A172 (cell line): ENCODE measurements at places on chromosomes 7 and 10.

DNA sequence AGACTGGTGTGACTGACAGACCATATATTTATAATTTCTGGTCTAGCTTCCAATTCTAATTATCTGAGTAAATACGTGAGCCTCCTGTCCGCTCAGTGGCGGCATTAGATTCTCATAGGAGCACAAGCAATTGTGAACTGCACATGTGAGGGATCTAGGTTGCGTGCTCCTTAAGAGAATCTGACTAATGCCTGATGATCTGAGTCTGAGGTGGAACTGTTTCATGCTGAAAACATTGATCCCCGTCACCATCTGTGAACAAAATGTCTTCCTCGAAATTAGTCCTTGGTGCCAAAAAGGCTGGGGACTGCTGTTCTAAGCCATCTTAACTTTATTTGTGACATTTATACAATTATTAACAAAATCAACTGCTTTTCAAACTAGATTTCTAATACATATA is 164.7 kb upstream of the MEOX2 start:
- no peak for DNase-seq

DNA sequence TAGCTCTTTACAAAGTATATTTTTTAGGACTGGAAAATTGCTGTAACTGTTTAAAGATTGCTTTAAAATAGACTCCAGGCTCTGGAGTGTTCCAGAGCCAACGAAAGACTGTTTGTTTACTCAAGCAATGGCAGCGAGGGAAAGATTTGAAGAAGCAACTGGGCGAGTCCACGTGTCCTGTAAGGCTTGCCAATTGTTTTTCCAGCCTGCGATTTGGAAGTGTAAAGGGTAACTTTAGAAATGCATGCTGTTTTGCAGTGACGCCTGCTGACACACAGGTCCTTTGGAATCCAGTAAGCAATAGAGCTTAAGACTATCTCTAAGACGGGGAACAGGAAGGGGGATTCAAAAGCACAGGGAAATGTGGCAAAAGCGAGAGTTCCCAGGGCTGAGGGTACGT is 55.8 kb downstream of the TACC2 start:
- no peak for DNase-seq

DNA sequence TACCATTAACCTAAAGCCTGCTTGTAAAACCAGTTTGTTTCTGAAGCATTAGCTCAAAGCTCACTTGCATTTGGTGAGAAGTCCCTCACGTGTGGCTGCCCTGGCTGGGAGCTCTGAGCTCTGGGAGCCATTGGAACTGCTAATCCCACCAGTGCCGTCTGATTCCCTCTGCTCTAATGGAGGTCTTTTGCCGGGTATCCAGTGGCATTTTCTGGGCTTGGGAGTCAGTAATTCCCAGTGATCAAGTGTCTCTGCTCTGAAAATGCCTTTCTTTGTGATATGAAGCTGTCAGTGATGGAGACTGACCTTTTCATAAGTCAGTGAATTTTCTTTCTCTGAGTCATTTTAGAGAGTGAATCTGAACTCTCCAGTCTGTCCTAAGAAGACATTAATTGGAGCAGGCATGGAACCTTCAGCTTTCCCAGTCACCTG is 36.9 kb upstream of the FAM20C start:
- DNase-seq = peak; percentile 9

DNA sequence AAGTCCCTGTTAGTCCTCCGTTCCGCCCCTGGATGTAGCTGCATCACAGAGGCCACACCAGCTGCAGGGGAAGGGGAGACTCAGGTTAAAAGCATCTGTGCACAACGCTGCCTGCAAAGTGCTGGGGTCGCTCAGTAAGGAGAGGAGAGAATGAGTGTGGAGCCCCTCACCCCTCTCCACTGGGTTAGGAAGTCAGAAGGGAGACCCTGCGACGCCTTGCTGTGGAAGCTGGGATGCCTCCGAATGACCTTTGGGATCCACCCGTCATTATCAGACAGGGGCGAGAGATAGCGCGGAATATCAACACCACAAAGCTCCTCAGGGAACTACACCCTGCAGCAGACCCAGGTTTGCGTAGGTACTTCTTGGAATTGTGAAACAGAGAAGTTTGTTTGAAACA is 167.7 kb upstream of the SHH start:
- DNase-seq = no peak

DNA sequence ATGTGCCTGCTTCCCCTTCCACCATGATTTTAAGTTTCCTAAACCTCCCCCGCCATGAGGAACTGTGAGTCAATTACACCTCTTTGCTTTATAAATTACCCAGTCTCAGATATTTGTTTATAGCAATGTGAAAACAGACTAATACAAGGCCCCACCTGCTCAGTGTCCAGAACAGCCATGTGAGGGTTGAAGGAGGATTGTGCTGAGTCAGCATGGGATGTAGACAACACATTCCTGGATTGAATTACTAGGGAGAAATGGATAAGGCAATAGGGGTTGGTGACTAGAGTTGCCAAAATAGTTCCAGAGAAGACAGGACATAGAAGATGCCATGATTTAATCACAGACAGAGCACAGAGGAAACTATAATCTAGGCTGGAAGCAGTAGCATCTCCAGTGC is 270.3 kb downstream of the GFRA1 start:
- DNase-seq = no peak

- no peak for DNase-seq
These were observed 11.3 kb upstream of the SLIT1 start for GRCh38 chr10:97197030-97197500.
